ENCODE measurements at places on chromosomes 13 and 19. TPM values are rescaled to one million over a fixed set of nuclear protein-coding genes. Genes with fewer than 3 reads are reported as not detected.

The ZNF429 gene
- 6.9 TPM for polyA plus RNA-seq

The NRTN gene
- polyA plus RNA-seq, result 0.29 TPM

The MCF2L gene
- polyA plus RNA-seq, result 9.0 TPM

The LILRA5 gene
- polyA plus RNA-seq, result 53.6 TPM

The CYP2A7 gene
- not detected for polyA plus RNA-seq

Data from spleen (tissue), 13 donors.